ENCODE measurements at places on chromosomes 12 and 14. TPM values are rescaled to one million over a fixed set of nuclear protein-coding genes. Genes with fewer than 3 reads are reported as not detected.

Gene TMEM132D
- total RNA-seq: not detected

Gene CCDC38
- total RNA-seq: not detected

Gene DLGAP5
- 33.1 TPM for total RNA-seq

Gene KRT8
- total RNA-seq: 4,320 TPM

Gene HPD
- 1.5 TPM for total RNA-seq

Gene TRHDE
- not detected for total RNA-seq

Gene SLC2A13
- 4.0 TPM for total RNA-seq

Gene HVCN1
- 0.65 TPM for total RNA-seq

Gene CCDC91
- total RNA-seq: 25.4 TPM

Gene TSPAN9
- 43.2 TPM for total RNA-seq

Gene ARMH4
- total RNA-seq: 0.62 TPM

Gene KCNMB4
- total RNA-seq: 0.20 TPM

Data from A549 treated with ZK216348 at 1 μM for 4 hours (cell line).